ENCODE measurements at places on chromosomes 13 and 19.
A peak's percentile ranks its signal among the peaks of the same experiment; 100 is the strongest.

DNA sequence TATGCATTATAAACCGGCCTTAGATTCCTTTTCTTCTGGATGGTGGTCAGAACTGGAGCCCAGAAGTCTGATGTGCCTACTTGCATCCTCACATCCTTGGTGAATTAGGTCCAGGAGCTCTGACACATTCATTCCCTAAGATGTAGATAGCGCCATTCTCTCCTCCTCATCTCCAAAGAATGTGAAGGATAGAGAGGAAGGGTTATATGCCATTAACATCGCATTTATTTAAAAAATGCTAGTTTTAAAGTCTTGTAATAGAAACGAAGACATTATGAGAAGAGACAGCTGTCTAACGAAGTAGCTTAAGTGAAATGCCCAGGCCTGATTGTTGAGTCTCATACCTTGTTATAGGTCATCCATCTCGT lies 9.7 kb downstream of the MBNL2 start:
- DNase-seq = no peak

GRCh38 chr13:110536006-110536693 lies 25.4 kb downstream of the RAB20 start:
- DNase-seq = peak; percentile 98

DNA sequence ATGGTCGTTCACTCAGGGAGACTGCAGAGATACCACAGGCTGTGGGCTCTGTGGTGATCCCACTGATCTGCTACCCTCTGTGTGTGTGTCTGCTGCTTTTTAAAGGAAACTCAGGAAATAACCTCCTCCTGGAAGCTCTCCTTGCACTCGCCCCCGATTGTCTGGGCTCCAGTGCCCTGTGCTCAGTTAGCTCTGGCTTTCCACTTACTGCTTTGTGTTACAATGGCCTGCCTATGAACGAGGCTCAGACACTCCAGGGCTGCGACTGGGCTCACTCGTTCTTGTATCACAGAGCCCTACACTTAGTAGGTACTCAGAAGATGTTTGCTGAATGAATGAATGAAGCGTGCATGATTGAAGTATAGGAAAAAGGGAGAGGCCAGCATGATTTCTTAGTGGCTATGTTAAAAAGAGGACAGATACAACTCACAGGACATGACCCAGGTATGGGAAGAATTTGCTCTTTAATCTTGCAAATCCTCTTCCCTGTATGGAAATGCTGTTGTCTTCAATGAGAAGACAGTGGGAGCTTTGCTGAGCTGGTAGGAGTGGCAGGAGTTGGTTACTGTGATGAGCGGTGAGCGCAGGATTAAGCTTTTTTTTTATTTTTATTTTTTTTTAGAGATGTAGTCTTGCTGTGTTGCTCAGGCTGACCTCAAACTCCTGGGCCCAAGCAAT lies 26.4 kb downstream of the B3GLCT start:
- DNase-seq = no peak

GRCh38 chr13:77001963-77002587 lies 10.2 kb downstream of the CLN5 start:
- no peak for DNase-seq

DNA sequence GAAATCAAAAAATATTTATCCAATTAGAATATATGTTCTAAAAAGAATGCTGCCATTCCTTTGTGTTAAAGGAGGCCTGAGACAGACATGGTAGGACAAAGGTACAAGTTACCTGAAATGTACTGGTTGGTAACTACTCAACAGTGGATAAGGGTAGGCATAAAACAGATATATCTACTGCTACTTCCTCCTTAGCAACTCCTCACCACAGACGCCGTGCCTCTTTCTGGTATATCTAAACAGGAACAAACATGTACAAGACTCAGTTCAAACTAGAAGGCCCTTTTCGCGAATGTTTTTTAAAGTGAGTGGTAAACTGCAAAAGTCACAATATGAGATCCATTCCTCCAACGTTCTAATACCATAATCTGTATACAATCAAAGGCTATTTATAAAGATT lies 86.9 kb downstream of the TBC1D4 start:
- peak; percentile 54 for DNase-seq

- DNase-seq = no peak
These were observed 405.1 kb downstream of the DACH1 start for GRCh38 chr13:71461892-71462291.

DNA sequence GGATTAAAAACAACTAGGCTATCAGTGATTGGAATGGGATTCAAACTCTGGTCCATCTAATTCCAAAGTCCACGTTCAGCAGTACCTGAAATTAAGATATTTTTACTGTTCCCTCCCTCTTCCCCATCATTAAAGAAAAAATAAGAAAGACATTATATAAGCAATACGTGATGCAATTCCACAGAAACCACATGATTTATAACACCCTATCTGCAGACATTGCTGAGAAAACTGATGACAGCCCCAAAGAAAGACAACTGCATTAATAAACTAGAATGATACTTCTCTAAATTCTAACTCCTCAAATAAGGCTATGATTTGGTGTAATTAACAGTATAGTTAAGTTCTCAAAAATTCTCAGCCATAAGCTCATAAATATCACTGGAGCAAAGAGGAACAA lies 19.1 kb downstream of the LNX2 start:
- DNase-seq = no peak

GRCh38 chr13:30847650-30848307 lies 58.3 kb upstream of the MEDAG start:
- no peak for DNase-seq

GRCh38 chr19:36819130-36819630 lies 19.0 kb downstream of the ZNF790 start:
- no peak for DNase-seq

DNA sequence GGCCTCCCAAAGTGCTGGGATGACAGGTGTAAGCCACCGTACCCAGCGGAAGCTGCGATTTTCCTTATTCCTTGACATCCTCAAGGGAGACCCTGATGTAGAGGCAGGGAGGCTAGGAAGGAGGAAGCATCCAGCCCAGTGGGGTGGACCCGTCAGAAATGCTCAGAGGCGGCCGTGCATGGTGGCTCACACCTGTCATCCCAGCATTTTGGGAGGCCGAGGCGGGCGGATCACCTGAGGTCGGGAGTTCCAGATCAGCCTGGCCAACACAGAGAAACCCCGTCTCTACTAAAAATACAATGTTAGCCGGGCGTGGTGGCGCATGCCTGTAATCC lies 11.6 kb downstream of the GZMM start:
- DNase-seq = no peak

- no peak for DNase-seq
These were observed 780.4 kb upstream of the SLITRK6 start for GRCh38 chr13:86579662-86580061.

DNA sequence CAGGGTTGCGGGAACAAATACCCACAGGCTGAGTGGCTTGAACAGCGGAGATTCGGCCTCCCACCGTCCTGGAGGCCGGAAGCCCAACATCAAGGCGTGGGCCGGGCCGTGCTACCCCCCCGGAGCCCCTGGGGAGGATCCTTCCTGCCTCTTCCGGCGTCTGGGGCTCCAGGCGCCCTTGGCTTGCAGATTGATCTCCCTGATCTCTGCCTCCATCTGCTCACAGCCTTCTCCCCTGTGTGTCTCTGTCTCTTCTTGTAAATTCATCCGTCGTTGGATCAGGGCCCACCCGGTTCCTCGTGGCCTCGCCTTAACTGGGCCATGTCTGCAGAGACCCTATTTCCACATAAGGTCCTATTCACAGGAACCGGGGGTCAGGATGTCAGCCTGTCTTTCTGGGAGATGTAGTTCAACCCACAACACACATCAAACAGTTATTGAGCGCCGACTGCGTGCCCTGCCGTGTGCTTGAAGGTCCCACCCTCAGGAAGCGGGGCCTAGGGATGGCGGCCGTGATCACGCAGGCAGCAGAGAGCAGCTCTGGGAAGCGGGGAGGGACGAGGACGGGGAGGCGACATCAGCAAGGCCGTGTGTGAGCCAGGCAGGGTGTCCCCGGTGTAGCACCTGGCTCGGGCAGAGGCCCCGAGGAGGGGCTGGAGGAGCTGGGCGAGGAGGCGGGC lies 21.3 kb downstream of the HCN2 start:
- no peak for DNase-seq

GRCh38 chr13:27339299-27339698 lies 68.7 kb downstream of the RASL11A start:
- DNase-seq = peak; percentile 18

DNA sequence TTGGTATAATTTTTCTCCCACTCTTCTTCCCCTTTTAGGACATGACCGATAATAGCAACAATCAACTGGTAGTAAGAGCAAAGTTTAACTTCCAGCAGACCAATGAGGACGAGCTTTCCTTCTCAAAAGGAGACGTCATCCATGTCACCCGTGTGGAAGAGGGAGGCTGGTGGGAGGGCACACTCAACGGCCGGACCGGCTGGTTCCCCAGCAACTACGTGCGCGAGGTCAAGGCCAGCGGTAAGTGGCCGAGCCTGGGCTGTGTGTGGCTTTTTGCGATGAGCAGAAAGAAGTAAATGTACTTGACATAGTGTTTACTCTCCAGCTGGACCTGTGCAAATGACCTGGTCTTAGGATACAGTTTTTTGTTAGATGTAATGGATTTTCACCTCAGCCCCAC lies 102.5 kb downstream of the ARHGEF7 start:
- DNase-seq = peak; percentile 73

DNA sequence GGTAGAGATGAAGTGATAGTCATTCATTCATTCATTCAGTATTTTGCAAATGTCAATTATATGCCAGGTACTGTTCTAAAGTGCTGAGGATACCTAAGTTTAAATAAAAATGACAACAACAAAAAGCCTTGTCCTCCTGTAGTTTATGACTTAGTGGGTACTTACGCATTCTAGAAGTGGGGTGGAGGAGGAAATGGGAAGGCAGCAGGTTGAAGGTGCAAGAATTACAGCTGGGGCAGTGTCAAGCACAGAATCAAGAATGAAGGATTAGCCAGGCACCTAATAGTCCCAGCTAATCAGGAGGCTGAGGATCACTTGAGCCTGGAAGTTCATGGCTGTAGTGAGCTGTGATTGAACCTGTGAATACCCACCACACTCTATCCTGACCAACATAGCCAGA lies 90.7 kb upstream of the STARD13 start:
- DNase-seq = no peak

DNA sequence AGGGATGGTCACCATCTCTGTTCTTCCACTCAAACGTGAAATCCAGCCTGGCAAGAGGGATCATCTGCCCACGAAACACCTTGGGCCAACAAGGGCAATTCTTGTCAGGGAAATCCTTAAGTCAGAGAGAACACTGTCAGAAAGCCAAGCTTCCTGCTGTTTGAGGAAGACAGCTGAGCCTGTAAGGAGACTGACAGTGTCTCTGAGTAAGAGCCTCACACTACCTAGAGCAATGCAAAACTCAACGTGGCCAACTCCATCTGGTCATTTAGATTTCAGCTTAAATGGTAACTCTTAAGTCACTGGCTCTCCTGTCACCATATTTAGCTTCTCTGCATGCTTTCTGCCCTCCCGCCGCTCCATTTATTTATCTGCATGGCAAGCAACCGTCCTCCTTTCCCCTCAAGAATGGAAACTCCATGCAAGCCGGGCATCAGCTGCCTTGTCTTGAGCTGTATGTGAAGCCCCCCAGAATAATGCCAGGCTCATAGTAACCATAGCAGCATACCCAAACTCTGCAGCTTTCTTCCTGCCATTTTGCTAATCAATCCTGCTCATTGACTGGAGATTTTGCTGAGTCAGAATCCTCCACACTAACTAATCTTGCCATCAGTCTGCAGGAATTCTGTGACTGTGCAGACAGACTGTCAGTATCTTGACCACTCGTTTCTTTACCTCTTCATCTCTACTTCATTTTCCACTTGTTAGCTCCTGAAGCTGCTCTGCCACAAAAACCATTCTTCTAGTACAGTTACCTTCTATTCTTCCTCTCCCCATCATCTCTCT lies 159.8 kb downstream of the IRS2 start:
- DNase-seq = no peak

DNA sequence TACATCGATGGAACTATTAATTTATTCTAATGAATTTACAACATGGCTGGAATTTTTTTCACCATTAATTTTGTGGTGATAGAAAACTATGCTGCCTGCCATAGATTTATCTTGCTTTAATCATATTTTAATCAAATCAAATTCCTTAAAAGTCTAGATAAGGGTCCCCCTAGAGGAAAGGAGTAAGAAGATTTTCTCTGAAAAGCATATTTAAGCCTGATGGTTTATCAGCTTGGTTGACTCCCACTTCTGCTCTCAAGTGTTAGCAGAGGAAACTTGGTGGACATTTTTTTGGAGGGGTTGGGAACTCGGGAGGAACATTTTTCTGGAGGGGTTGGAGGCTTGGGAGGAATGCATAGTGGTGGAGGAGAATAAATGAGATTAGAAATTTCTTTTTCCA lies 253.3 kb downstream of the KCNRG start:
- no peak for DNase-seq

DNA sequence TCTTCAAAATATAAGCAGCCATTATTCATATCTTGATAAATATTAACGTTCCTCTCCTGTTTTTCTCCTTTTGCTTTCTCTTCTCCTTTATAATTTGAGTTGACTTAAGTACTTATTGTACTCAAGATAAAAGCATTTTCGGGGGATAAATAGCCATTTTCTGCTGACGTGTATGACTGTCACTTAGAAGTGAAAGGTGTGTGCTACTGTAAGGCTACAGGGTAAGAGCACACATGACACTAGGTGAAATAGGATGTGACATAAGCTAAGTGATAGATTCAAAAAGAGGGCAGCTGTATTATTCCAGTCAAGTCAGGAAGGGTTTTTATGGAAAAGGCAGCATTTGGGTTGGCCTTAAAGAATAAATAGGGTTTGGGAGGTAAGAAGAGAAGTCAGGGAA lies 128.5 kb downstream of the GPC6 start:
- no peak for DNase-seq

DNA sequence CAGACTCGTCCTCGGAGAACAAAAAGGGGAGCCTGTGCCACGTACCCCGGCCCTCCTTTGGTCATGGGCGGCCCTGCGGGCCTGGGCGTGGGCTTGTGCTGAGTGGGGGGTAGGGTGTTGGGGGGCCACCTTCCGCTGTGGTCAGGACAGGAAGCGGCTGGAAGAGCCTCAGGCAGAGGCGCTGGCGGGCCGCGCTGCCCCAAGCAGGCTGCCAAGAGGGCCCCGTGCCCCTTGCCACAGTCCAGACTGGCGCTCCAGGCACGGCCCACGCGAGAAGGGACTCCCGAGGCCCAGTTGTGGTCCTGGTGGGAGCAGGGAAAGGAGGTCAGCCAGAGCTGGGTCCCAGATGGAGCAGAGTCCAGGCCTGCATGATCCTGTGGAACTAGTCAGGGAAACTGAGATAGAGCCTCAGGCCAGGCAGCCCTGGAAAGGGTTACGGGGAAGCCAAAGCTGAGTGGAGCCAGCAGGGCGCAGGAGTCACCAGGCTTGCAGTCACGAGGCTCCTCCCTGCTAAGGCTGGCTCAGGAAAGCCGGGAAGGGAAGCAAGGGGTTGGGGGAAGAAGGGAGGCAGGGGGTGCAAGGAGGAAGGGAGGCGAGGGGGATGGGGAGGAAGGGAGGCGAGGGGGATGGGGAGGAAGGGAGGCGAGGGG lies 135.0 kb downstream of the CRYL1 start:
- DNase-seq = no peak
